ENCODE measurements at places on chromosomes 4 and X.

- no peak for DNase-seq
These were observed 6.3 kb downstream of the FNIP2 start for GRCh38 chr4:158775091-158775651.

GRCh38 chrX:54818221-54818620, 10.7 kb downstream of the MAGED2 start:
- no peak for DNase-seq

DNA sequence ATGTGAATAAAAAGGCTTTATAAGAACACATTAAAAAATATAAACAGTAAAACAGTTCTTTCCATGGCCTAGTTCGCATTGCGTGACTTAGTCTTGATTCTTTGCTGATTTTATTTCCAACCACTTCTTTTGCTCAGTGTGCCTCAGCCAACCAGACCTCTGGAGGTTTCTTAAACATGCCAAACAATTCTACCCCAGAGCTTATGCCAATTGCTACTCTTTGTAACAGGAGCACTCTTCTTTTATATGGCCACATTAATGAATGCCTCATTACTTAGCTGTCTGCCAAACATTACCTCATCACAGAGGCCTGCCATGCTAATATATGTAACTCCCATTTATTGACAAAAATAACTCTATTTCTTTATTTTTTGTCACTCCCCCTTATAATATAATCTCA, 202.3 kb downstream of the NDST4 start:
- no peak for DNase-seq

GRCh38 chr4:27066591-27066990, 205.9 kb downstream of the STIM2 start:
- no peak for DNase-seq

DNA sequence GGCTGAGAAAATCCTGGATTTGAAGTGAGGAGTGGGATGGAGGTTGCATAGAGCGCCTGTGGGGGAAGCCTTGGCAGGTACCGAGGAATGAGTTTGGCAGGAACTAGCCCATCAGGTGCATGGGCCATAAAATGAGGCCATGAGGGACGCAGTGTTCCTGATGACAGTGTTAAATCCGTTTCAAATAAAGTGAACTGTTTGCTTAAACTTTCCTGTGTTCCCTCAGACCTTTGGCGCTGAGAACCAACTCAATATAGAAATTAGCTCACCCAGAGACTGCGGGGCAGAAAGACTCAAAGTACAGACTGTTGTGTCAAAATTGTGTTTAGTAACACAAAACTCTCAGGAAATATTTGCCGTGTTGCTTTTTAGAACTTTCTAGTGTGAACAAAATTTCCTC, 250.0 kb upstream of the NR3C2 start:
- no peak for DNase-seq

GRCh38 chrX:24306440-24306839, 7.4 kb downstream of the SUPT20HL2 start:
- peak; percentile 25 for DNase-seq
